ENCODE measurements at places on chromosomes 6 and 20. TPM values are rescaled to one million over a fixed set of nuclear protein-coding genes. Genes with fewer than 3 reads are reported as not detected.

CABLES2 gene
- 0.28 TPM for total RNA-seq

DYNLT2 gene
- total RNA-seq: 0.58 TPM

FRS3 gene
- total RNA-seq: 0.56 TPM

BAK1 gene
- 15.3 TPM for total RNA-seq
